ENCODE measurements at places on chromosomes 6 and 20. TPM values are rescaled to one million over a fixed set of nuclear protein-coding genes. Genes with fewer than 3 reads are reported as not detected.

NT5E gene
- total RNA-seq, result 9.1 TPM

HCRTR2 gene
- total RNA-seq, result not detected

DNA sequence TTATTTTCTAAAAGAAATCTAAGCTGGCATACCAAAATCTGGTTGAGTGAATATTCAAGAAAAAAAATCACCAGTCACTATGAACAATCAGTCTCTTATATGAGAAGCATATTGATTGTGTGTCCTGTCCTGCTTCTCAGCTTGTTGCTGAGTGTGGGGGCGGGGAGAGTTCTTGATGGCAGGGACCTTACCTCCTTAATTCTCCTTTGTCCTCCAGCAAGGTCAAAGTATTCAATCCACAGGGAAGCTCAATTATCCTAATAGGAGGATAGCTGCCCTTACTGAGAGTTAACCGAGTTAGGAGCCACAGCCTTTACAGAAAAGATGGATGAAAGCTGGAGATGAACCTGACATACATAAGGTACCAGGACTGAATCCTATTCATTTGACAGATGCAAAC, 154.0 kb downstream of the LY86 start:
- no peak for DNase-seq

- no peak for DNase-seq
Observed at GRCh38 chr6:167706313-167707109, 120.2 kb upstream of the AFDN start.

GRCh38 chr20:64116541-64117431, 9.4 kb upstream of the NPBWR2 start:
- no peak for DNase-seq

GRCh38 chr6:74891349-74891831, 314.5 kb downstream of the COL12A1 start:
- no peak for DNase-seq

All from left lung (tissue), 14 donors.